ENCODE measurements at places on chromosomes 6 and 20.
A peak's percentile ranks its signal among the peaks of the same experiment; 100 is the strongest.

DNA sequence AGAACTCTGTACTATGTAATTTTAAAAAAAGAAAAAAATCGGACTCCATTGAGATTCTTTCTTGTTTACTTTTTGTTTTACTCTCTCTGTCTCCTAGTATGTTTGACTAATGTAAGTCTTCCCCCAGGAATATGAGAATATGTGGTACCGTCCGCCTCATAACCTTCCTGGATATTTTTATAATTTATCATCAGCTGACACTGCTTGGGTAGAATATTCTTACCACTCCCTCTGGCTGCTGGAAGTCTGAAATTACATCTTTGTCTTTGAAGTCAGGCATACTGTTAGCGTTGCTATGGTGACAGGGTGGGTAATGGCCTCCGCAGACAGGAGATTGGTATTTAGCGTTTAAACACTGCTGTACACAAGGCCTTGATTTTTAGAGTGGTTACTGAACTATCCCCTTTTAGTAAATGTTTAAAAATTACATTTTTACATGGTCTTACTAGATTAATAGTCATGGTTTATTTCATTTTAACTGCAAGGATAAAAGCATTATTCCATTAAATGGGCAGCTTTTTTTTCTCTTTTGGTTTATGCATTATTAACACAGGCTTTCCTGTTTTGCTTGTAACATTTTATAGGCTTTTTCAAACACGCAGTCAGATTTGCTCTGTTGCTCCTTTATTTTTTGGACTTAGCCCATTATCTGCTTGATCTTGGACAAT, 176.4 kb downstream of the ARID1B start:
- DNase-seq: peak; percentile 91

DNA sequence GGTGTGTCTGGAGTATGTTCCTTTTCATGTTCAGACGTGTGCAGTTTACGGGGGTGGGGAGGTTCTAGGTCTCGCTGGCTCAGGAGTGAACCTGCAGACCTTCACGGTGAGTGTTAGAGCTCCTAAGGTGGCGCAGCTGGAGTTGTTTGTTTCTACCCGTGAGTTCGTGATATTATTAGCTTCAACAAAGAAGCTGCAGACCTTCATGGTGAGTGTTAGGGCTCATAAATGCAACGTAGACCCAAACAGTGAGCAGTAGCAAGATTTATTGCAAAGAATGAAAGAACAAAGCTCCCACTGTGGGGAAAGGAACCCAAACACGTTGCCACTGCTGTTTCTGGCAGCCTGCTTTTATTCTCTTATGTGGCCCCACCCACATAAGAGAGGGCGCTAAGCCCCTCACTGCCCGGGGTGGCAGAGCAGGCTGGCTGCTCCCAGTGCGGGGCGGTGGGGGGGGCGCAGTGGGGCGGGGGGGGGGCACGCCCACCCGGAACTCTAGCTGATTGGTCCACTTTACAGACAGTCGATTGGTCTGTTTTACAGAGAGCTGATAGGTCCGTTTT, 41.3 kb upstream of the GMPR start:
- DNase-seq: peak; percentile 6

- DNase-seq: peak; percentile 89
Measured at GRCh38 chr6:85405175-85405852, 44.6 kb upstream of the NT5E start.

- no peak for DNase-seq
Measured at GRCh38 chr6:16035488-16036080, 93.3 kb upstream of the MYLIP start.

DNA sequence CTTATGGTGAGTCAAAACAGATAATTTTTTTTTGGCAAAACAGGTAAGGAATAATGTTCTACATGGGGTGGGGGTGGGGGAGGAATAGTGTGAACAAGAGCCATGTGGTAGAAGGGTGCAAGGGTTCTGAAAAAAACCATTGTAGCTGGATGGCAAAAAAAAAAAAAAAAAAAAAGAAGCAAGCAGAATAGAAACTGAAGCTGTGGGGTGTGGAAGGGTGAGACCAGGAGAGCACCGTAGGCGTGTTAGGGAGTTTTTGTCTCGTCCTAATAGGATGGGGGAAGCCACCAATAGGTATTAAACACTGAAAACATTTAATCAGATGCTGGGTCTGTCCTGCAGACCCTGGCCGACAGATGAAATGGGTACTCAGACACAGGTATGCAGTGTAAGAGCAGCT, 110.1 kb downstream of the ADTRP start:
- DNase-seq: no peak

DNA sequence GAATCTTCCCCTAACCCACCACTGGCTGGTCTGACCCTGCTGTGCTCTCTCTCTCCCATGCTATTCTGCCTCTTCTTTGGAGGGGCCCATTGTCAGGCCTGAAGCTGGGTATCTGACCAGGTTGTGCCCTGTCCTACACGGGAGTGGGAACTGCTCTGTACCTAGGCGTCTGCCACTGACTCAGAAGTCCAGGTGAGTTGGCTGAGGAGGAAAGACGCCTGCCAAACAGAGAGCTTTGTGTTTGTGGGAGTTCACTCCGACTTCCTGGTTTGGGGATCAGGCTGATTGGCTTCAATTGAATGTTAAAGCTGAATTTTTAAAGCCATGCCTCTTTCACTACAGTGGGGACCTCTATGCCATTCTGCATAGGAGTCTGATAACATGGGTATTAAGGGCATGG, 136.0 kb downstream of the CCDC170 start:
- no peak for DNase-seq

- no peak for DNase-seq
Measured at GRCh38 chr6:37221585-37222124, 35.9 kb upstream of the TBC1D22B start.

DNA sequence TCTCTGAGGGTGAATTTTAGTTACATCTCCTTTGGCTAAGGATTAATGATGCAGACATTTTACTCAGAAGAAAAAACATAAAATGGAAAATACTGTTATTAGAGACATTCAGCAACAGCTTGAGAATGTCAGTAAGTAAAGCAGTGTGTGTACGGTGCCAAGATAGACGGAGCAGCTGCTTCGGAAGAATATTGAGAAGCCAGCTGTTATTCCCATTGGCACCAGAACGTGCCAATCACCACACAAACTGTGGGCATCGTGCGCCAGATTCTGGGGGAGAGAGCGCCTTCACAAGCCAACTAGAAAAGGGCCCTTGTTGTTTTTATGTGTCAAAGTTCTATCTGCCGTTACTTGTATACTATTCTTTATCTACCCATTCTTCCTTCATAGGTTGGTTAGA, 163.4 kb downstream of the MTFR2 start:
- no peak for DNase-seq

GRCh38 chr6:135358985-135359384, 138.6 kb downstream of the AHI1 start:
- no peak for DNase-seq

GRCh38 chr6:32214126-32214525, 9.7 kb downstream of the NOTCH4 start:
- DNase-seq: no peak

DNA sequence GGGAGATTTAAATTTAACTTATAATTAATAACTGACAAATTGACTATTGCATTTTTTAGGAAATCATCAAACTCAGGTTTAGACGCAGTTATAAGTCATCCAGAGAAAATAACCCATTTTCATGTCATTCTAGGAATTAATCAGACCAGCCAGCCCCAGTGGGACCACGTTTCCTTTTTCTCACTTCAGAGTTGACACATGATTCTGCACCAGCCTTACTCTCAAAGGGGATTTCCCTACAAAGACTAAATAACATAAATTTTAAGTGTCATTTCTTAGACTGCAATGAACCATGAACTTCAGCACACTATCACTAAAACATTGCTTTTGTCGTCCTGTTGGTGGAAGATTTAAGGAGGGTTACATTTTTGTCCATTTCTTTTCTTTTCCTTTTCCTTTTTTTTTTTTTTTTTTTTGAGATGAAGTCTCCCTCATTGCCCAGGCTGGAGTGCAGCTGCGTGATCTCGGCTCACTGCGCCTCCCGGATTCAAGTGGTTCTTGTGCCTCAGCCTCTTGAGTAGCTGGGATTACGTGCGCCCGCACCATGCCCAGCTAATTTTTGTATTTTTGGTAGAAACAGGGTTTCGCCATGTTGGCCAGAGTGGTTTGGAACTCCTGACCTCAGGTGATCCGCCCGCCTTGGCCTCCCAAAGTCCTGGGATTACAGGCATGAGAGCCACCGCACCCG, 3.6 kb downstream of the IPCEF1 start:
- no peak for DNase-seq

- DNase-seq: no peak
Measured at GRCh38 chr20:45821947-45822346, 5.2 kb downstream of the TNNC2 start.

DNA sequence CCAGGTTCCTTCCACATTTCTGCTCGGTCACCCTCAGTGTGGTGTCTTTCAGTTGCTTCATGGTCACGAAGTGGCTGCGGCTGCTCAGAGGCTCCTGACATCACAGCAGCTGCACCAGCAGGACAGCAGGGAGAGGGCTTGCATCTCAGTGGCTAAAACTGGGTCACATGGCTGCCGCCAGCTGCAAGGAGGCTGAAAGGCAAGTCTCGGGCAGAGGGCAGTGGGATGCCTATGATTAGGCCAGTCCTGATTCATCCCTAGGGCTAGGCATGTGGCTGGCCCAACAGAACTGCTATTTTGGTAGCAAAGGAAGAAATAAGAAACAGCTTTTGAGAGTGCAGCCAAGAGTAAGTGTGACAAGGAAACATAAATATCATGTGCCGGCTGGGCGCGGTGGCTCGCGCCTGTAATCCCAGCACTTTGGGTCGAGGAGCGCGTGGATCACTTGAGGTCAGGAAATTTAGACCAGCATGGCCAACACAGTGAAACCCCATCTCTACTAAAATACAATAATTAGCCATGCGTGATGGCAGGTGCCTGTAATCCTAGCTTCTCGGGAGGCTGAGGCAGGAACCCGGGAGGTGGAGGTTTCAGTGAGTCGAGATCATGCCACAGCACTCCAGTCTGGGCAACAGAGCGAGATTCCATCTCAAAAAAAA, 46.6 kb downstream of the RBM38 start:
- no peak for DNase-seq

DNA sequence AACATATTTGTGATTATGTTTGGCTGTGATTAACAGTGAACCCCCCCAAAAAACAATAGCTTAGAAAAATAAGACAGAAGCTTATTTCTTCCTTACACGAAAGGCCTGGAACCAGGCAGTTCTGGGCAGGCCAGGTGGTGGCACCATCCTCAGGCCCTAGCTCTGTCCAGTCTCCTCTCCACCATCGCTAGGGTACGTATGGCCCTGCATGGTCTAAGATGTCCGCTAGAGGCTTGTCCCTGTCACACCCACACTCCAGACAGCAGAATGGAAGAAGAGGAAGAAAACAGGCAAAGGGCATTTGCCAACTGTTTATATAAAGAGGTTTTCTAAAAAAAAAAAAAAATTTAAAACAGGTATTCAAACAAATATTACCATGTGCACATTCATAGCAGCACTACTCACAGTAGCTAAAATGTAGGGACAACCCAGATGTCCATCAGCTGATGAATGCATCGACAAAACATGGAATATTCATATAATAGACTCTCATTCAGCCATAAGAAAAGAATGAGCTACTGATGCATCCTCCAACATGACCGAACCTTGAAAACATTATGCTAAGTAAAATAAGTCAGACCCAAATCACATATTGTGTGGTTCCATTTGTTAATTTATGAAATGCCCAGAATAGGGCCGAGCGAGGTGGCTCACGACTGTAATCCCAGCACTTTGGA, 6.7 kb downstream of the TGM3 start:
- DNase-seq: no peak

DNA sequence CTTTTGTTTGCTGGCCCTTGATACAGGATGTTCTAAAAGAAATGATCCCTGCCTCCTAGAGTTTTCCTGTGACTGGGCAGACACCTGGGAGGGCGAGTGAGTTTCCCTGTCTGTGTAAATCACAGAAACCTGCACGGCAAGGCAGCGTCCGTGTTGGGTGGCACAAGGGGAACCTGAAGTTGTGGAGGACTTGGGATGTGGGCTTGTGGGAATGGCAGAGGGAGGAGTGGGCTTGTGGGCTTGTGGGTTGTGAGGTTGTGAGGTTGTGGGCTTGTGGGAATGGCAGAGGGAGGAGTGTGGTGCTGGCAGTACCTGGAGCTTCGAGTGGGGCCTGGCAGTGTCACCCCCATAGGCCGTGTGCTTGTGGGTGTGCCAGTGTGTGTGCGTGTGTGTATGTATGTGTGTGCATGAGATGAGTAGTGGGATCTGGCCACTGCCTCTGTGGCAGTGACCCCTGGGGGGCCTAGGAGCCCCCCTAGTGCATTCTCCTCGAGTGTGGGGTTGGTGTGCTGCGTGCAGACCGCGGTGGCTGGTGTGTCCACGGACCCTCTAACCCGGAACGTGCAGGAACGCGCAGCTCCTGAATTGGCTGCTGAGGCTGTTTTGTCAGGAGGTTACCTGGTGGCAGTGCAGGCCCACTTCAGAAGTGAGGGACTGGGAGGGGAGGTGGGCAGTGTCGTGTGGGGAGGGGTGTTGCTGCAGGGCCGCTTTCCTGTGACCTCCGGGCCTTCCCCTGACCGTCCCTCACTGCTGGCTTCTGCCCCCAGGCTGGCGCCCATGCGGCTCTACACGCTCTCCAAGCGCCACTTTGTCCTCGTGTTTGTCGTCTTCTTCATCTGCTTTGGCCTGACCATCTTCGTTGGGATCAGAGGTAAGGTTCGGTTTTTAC, 13.0 kb downstream of the TMEM181 start:
- DNase-seq: no peak

DNA sequence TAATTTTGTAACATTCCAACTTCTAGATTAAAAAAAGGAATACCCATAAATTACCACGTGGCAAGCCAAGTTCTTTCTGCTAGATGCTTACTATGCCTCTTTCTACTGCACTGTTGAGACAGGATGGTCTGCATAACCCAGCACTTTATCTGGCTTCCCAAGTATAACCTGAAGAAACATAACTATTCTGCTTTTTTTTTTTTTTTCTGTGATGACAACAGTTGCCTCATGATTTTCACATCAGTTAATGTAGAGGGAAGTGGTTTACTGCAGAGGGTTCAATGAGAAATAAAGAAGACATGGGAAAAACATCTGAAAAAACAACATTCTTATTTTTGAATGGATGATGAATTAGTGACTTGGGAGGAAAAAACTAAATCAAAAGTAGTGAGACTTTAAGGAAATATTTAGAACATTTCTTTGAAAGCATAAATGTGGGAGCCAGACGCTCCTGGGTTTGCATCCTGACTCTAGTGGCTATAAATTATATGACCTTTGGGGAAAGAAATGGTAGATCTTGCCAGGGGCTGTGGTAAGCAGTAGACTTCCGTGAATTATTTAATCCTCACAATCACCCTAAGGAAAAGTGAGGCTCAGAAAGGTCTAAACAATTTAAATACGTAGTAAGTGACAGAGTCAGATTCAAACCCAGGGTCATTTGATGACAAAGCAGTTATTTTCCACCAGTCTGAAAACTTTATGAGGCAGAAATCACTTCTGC, 230.7 kb downstream of the PHACTR1 start:
- no peak for DNase-seq

Data from A549 (cell line).